C1 segment of cervical spinal cord (tissue), 14 donors: ENCODE measurements at places on chromosomes 16 and 17.

DNA sequence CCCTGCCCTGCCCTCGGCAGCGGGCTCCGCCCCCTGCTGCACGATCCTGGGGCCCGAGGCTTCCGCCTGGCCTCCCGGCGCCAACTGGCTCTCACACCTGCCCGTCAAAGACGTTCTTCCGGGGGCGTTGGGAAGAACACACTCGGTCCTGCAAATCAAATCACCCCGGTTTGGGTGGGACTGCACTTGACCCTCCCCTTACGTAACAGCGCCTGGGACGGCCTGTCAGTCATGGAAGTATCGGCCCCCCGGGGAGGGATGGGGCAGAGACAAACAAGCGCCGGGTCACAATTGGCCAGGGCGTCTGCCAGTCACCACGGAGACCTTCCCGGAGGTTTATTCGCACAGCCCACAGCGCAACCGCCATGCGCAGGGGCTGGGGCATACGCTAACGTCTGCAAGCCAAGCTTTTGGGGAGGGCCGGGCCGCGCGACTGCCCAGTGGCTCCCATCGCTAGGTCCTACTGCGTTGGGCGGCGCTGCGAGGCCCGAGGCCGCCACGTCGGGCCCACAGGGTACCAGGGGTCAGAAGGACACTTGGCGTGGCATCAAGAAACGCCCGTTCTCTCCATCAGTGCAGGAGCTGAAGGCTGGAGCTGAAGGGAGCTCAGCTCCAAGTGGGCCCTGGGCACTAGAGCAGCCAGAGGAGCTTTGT is 388 bp upstream of the AKTIP start:
- DNase-seq: peak; percentile 100

- no peak for DNase-seq
These were observed 54.1 kb downstream of the FTO start for GRCh38 chr16:53757971-53758609.

DNA sequence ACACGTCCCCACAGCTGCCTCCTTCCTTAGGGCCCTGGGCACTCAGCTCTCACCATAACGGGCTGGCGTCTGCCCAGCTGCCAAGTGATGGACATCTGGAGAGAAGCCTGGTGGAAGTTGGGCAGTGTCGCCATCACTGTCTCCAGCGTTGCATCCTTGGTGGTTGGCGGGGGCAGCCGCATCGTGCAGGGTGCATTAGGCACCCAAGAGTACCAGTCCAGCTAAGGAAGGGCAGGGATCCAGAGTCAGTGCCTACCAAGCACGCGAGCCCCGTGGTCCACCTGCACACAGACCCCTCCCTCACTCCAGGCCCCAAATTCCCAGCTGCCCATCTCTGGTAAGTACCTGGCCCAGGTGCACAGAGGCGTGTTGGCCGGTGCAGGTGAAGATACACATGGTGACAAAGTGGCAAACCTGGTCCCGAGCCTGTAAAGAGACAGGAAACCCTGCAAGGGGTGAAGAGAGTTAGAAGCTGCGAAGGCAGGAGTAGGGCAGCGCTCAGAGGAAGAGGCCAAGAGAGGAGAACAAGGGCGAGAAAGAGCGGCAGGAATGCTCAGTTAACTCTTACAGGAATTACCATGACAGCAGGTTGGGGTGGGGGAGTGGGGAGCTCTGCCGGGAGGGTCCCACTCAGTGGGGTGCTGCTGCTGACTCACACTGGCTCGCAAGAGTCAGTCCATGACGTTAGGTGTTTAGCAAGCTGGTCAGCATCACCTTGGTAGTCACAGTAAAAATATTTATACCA is 9.5 kb downstream of the ALOX15 start:
- DNase-seq: no peak

DNA sequence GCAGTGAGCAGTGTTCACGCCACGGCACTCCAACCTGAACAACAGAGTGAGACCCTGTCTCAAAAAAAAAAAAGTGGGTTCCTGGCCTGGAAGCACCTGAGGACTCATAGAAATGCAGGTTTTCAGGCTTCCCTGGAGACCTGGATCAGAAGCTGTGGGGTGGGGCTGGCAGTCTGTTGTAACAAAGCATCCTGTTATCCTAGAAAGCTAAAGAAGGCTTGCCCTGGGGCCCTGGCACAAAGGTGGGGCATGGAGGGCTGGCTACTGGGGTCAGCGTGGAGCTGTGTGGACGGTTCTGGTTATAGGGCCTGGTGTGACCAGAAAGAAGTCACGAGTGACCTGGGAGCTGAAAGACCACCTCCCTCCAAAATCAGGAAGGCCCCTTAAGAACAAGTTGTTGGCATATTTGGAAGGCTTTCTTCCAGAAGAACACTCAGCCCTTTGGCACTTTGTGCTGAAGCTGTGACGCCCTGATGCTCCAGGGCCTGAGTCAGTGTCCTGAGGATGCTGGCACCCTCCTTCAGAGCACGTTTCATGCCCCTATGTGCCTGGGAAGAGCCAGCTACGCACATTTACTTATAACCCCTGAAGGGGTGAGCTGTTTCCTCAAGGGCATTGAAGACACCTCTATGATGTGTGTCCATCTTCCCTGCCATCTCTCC is 6.2 kb downstream of the CRISPLD2 start:
- no peak for DNase-seq

DNA sequence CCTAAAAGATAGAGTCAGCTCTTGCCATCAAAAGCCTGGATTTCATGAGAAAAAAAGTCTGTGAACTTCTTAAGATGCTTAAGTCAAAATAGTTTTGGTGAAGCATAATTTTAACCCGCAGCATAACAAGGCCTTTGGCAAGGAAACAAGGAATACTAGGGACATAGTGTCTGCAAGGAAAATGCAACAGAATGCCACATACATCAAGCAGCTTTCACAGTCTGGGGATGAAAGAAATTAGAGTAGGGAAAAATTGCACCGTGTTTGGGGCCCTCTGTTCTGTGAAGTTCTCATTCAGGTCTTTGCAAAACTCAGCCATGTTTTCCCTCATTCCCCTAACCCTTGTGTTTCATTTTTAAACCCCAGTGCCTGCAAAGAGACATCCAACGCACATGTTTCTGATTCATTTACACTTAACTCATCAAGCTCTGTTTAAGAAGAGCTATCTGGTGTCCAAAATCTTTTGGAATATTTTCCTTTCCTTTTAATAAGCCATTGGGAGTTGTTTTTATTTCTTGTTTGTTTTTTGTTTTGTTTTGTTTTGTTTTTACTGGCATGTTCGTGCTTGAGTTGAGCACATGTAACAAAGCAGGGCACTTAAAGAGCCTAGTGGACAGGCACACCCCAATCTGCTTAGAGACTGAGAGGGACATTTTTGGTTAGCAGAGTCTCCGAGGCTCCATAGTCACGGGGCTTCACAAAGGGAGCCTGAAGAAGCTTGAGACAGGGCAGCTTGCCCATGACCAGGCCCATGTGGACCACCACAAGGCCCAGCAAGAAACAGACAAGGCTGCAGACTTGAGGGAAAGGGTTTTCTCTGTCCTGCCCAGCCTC is 116.5 kb downstream of the ANKFN1 start:
- DNase-seq: no peak

DNA sequence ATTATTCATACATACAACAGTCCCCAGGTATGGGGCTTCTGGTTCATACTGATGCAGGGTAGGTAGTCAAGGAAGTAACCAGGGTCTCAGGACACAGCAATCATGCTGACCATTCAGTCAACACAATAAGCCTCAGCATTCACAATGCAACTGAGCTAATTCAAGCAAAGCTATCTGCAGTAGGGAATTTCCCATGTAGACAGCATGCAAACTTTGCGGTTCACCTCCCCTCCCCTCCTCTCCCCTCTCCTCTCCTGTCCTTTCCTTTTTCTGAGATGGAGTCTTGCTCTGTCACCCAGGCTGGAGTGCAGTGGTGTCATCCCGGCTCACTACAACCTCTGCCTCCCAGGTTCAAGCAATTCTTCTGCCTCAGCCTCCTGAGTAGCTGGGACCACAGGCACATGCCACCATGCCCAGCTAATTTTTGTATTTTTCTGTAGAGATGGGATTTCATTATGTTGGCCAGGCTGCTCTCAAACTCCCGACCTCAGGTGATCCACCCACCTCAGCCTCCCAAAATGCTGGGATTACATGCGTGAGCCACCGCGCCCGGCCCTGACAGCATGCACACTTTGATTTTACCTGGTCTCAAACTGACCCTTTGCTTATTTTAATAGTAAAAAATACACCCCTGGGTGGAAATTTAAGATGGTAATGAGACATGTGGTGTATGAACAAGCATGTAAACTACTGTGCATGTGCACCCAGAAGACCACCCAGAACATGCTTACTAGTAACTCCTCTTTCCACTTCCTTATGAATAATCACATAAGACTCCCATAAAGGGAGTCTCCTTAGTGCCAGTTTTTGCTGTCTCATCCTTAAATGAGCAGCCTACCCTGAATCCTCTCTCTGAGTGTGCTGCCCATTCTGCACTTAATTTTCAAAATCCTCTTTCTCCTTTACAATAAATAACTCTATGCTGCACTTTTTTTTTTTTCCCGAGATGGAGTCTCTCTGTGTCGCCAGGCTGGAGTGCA is 9.3 kb upstream of the RNF135 start:
- no peak for DNase-seq

DNA sequence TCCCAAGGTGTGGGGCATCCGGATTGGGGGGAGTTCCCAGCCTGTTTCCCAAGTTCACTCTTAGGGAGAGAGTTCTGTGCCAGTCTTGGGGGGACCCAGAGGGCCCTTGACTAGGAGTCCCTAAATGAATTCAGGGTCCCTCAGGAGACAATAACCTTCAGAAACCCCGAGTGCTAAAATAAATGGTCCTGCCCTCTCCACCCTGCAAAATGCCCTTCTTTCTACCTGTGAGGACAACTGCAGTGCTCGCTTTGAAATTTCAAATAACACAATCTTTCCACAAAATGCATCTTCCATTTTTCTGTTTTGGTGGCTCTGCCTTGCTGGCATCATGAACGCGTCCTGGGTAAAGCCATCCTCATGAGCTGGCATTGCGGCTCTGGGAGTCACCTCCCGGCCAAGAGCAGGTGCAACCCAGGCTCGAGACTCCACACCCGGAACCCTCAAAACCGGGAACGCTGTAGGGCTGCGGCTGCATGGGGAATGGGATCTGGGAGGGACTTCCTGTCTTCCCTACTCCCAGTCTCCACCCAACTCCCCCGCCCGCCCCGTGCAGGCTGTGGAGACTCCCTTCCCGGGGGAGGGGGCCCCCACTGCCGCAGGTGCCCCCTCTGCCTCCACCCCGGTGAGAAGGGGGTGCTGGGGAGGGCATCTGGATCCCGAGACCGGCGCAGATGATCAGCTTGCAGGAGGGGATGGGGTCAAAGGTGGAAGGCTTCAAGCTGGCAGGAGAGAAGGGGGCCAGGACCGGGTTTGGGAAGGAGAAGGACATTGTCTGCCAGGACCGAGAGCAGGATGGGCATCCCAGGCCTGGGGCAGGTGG is at the start of gene ZNF205:
ZNF205 (plus strand) TSS at position 529 of the 823 bp plus-strand sequence. CDS start 845 bp downstream, outside the sequence.
- peak; percentile 69 for DNase-seq

DNA sequence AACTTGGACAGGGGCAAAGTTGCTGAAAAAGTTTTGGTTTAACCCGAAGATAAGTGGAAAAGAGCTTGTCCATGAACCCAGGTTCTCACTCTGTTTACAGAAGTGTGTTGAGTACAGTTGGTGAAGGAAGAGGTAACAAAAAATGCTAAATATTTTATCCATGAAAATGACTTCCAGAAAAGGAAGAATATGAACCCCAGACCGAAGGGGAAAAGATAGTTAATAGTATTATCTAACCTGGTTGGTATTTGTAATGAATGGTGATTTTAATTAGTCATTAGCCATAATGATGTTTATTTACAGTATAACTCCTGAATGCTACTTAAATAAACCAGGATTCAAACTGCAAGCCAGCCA is 574 bp upstream of the TMEM106A start:
- no peak for DNase-seq

- DNase-seq: no peak
These were observed 19.1 kb upstream of the NTN1 start for GRCh38 chr17:9002227-9002605.

- no peak for DNase-seq
These were observed 34.6 kb downstream of the ZNF750 start for GRCh38 chr17:82805254-82805653.

GRCh38 chr17:79075446-79075750 is 774 bp downstream of the ENGASE start:
- DNase-seq: peak; percentile 9

- no peak for DNase-seq
These were observed 75.9 kb upstream of the ZNF750 start for GRCh38 chr17:82915757-82916027.

DNA sequence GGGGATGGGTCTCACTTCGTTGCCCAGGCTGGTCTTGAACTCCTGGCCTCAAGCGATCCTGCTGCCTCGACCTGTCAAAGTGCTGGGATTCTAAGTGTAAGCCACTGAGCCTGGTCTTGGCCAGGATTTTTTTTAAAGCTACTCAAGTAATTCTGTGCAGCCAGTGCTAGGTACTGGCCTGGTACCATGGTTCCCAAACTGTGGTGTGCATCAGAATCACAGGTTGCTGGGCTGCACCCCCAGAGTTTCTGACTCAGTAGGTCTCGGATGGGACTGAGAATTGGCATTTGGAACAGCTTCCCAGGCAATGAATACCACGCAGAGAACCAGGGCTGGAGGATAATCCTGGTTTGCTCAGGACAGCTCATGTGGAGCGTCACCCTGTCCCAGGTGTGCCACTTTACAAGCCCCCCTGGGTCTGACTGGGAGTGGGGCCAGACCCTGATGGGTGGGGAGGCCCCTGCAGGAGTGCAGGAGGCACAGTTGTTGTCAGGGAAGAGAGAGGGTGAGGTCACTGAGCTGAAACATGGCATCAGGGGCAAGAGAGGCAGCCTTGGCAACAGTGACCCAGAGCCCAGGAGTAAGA is 10.7 kb upstream of the MRPS23 start:
- DNase-seq: no peak

DNA sequence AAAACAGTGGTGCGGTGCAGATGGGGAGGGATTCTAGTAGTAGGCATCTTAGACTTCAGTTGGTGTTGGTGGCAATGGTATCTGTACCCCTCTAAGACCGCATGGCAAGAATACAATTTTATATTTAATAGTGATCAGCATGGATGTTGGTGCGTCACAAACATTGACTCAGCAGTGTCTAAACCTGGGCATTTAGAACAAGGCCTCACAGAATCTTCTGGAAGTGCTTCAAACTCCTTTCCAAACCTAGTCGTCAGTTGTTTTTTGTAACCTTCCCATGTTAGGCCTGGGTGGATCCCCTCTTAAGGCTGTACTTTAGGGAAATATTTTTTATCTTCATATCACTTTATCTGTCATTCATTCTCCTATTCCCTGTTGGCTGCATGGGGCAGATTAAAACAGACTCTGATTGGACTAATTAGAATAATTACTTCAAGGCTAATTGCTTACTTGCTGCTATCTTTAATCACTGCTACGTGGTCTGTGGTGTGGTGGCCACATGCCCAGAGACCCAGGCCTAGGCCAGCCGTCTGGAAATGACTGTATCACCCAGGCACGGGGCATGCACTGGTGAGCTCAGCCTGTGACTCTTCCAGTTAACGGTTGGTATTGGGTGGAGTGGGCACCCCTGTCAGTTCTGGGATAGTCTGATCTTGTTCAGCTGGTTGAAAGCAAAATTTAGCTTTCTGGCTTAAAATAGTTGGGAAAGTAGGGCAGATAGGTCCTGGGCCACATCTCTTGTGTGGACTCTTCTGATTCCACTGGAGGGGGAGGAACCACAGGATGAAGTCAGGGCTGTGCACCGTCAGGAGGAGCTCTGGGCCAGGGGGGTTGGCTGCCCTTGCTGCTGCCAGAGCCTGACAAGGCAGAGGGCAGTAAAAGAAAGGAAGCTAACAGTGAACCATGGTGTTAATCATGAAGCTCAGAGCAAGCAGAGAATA is 4.5 kb downstream of the ALKBH5 start:
- DNase-seq: no peak

GRCh38 chr17:36085765-36086164 is 4.2 kb downstream of the CCL3 start:
- no peak for DNase-seq
